ENCODE measurements at places on chromosomes 11 and 22.

DNA sequence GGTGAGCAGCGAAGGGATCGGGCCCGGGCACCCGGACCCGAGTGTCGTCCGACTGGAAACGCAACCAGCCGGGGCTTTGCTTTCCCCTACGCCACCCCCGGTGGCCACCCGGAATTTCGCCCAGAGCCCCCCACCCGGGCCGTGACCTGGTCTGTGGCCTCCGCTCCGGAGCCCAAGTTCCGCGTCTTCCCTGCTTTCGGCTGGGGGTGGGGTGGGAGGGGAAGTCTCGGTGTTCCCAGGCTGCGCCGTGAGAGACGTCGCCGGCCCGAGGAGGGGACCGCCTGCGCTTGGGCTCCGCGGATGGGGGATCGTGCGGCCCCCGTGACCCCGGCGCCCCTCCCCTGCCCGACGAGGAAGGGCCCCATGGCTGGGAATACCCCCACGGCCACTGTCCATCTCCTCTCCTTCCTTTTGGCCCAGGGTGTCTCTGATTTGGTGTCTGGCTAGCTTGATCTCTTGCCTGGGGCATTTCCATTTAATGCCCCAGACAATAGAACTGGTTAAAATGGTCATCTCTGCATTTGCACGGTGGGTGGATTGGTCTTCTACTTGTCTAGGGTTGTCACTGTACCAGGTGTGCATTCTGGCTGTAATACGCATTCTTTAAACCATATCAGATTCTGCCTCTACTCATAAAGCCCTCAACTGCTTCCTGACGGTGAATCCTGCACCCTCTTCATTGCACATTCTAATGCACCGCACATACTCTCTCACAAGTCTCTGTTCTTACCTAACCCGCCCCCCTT is 789 bp downstream of the SIK2 start:
- H3K27me3 ChIP-seq: no peaks in the 10 kb centered on the region
- peaks cover 24% of the 10 kb centered on the region for H3K4me1 ChIP-seq
- peak; percentile 36 for DNase-seq

DNA sequence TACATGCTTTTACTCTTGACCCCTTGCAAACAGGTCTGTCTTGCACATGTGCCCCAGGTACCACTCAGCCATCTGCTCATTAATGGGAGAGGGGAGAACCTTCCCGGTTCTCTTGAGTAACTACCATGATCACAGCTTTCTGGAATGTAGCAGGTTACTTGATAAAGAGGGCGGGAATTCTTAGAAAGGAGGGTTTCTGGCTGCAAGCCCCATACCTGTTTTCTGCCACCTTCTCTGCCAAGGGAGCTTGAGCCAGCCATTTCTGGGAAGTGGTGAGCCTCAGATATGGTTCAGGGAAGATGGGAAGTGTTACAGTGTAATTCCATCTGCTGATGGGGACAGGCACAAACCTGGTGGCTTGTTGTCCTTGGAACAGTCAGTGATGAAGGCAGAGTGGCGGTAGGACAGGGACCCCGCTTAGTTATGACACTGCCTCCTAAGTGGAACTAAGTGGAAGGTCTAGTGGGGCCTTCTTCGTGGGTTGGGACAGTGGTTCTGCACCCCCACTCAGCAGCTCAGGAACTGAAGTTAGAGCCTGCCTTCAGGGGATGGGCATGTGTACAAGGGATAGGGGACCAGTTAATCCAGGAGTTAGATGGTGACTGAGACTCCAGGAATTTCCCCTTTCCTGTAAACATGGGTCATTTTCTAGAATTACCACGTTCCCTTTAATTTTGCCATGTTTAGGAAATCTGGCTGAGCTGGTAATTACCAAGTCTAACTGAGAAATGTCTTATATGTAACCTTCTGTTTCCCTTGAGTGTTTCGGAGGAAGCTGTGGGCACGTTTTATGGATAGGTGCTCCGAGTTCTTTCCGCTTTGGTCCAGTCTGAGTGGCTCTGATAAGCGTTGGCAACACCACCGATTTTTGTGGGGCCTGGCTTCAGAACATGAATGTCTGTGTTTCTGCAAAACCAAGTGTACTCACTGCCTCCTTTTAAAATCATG is 35.3 kb downstream of the BCR start:
- H3K4me3 ChIP-seq: no peak overlapping the region
- H3K4me1 ChIP-seq: peaks cover 87% of the 10 kb centered on the region
- no peak for DNase-seq
- H3K27ac ChIP-seq: peak overlapping the region; percentile 44

- no peaks in the 10 kb centered on the region for H3K27me3 ChIP-seq
- no peak overlapping the region for H3K27ac ChIP-seq
- H3K4me1 ChIP-seq: no peaks in the 10 kb centered on the region
- no peak overlapping the region for H3K4me3 ChIP-seq
- DNase-seq: no peak
- H3K36me3 ChIP-seq: no peaks in the 10 kb centered on the region
Measured at GRCh38 chr11:1105183-1105565, 30.5 kb downstream of the MUC2 start.

DNA sequence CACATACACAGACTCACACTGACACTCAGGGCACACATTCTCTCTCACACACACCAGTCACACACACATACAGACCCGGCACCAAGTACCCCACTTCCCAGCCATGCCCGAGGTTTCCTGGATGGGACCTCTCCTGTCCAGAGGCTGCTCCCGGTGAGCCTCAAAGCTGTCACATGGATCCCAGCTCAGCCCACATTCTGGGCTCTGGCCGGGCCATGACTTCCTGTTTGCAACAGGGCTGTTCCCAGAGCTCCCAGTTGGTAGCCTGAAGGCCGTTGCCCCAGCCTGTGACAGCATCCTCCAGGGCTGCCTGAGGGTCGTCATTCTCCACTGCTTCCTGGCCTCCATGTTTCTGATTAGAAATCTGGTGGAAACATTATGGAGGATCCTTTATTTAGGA is 14.6 kb upstream of the CYP2D6 start:
- H3K27ac ChIP-seq: no peak overlapping the region
- H3K36me3 ChIP-seq: peaks cover 3% of the 10 kb centered on the region
- H3K4me3 ChIP-seq: no peak overlapping the region
- no peak for DNase-seq
- H3K27me3 ChIP-seq: no peaks in the 10 kb centered on the region

GRCh38 chr11:47538741-47539565 is 14.0 kb downstream of the CELF1 start:
- no peaks in the 10 kb centered on the region for H3K27me3 ChIP-seq
- DNase-seq: no peak
- no peaks in the 10 kb centered on the region for H3K36me3 ChIP-seq
- no peak overlapping the region for H3K4me3 ChIP-seq

- no peak overlapping the region for H3K4me3 ChIP-seq
- no peak overlapping the region for H3K27ac ChIP-seq
- no peak for DNase-seq
- H3K27me3 ChIP-seq: no peaks in the 10 kb centered on the region
- no peaks in the 10 kb centered on the region for H3K36me3 ChIP-seq
- H3K4me1 ChIP-seq: no peaks in the 10 kb centered on the region
Measured at GRCh38 chr11:126431401-126432064, 76.0 kb downstream of the ST3GAL4 start.

- H3K36me3 ChIP-seq: no peaks in the 10 kb centered on the region
- H3K4me1 ChIP-seq: no peaks in the 10 kb centered on the region
- no peak overlapping the region for H3K4me3 ChIP-seq
- no peak for DNase-seq
Measured at GRCh38 chr11:61494381-61494961, 14.1 kb upstream of the LRRC10B start.

- no peak overlapping the region for H3K4me3 ChIP-seq
- no peak for DNase-seq
- H3K27me3 ChIP-seq: no peaks in the 10 kb centered on the region
- H3K4me1 ChIP-seq: no peaks in the 10 kb centered on the region
- H3K36me3 ChIP-seq: no peaks in the 10 kb centered on the region
Measured at GRCh38 chr11:49505231-49505630, 296.8 kb upstream of the FOLH1 start.

GRCh38 chr11:82308979-82309378 is 424.7 kb downstream of the FAM181B start:
- no peak overlapping the region for H3K4me3 ChIP-seq
- no peaks in the 10 kb centered on the region for H3K4me1 ChIP-seq
- DNase-seq: no peak
- H3K36me3 ChIP-seq: no peaks in the 10 kb centered on the region
- no peak overlapping the region for H3K27ac ChIP-seq

GRCh38 chr11:45169310-45170072 is 23.1 kb downstream of the PRDM11 start:
- H3K27me3 ChIP-seq: no peaks in the 10 kb centered on the region
- H3K4me3 ChIP-seq: no peak overlapping the region
- no peaks in the 10 kb centered on the region for H3K36me3 ChIP-seq
- H3K4me1 ChIP-seq: no peaks in the 10 kb centered on the region

DNA sequence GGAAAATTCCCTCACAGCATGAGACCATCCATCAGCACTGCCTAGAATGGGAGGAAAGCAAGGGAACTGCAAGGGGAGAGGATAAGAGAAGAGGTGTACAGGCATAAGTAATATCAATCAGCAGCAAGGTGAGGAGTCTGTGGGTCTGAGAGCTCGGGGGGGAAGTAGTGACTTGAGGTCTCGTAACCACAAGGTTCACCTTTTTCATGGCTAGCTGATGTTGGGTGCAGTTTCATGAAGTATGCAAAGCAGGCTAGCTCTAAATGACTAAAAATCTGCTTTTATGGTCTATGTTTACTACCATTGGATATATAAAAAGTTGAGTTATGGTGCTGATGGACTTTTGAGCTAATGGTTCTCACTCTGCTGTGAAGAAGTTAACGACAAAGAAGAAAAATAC is 35.8 kb downstream of the OR4C6 start:
- H3K36me3 ChIP-seq: no peaks in the 10 kb centered on the region
- H3K27me3 ChIP-seq: no peaks in the 10 kb centered on the region
- no peak for DNase-seq
- no peak overlapping the region for H3K27ac ChIP-seq

GRCh38 chr11:88507771-88508417 is 170.4 kb upstream of the CTSC start:
- H3K4me1 ChIP-seq: peaks cover 12% of the 10 kb centered on the region
- no peaks in the 10 kb centered on the region for H3K36me3 ChIP-seq
- no peak for DNase-seq
- no peak overlapping the region for H3K4me3 ChIP-seq
- H3K27me3 ChIP-seq: peaks cover 32% of the 10 kb centered on the region

All from CD4-positive, alpha-beta memory T cell (primary cell).